ENCODE measurements at places on chromosomes 2 and 18. TPM values are rescaled to one million over a fixed set of nuclear protein-coding genes. Genes with fewer than 3 reads are reported as not detected.
A peak's percentile ranks its signal among the peaks of the same experiment; 100 is the strongest.

Gene MAP3K19
- not detected for total RNA-seq

Gene ATP6V1B1
- not detected for total RNA-seq

Gene RAB6C
- total RNA-seq, result not detected

GRCh38 chr18:55240978-55241377, 281.7 kb upstream of the CCDC68 start:
- H3K27ac ChIP-seq, result no peak overlapping the region
- no peaks in the 10 kb centered on the region for H3K36me3 ChIP-seq
- peaks cover 43% of the 10 kb centered on the region for H3K4me1 ChIP-seq

DNA sequence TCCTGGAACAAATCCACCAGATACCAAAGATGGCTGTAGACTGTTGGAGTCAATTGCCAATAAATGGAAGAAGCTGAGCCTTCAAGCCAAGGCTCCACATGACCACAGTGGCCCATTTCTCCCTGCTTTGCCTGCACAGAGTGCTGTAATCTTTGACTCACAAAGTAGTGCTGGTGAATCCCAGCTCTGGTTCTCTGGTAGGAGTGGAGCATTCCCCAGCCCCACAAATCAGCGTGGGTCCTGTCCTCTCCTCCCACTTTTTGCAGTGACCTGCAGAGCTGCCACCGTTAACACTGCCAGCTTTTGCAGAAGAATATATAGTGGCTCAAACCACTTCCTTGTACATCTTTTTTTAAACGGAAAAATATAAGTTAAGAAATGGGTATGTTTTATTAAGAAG, 93.9 kb downstream of the MGAT5 start:
- no peak for DNase-seq
- no peaks in the 10 kb centered on the region for H3K36me3 ChIP-seq
- H3K4me1 ChIP-seq, result no peaks in the 10 kb centered on the region
- no peak overlapping the region for H3K4me3 ChIP-seq
- H3K27ac ChIP-seq, result peak overlapping the region; percentile 12
- no peaks in the 10 kb centered on the region for H3K27me3 ChIP-seq

DNA sequence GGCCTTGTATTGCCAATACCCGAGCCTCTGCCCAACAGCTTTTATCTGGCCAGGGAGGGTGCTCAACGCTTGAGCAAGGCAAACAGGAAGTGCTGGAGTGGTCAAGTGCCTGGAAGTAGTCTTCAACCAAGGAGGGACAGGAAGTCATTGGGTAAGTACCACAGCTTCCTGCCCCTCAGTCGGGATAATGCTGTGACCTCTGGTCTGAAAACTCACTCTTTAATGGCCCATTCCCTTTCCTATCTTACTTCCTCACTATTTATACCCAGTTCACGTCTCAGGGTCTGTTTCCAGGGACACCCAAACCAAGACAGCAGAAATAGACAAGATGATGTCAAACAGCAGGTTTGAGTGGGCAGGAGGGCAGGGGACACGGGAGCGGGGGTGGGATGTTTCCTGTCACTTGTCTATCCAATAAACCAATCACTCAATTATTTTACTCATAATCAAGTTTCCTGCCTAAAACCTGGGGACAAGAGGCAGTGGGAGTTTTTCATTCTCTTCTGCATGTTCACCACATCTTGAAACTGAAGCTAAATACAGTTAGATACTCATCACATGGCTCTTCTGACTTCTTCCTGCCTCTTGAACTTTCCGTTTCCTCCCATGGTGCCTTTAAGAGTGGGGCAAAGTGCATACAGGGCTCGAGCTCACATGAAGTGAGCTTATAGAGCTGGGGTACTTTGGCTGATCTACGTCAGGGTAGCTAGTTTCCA, 68.9 kb upstream of the CAB39 start:
- no peaks in the 10 kb centered on the region for H3K36me3 ChIP-seq
- DNase-seq, result no peak
- no peak overlapping the region for H3K4me3 ChIP-seq

DNA sequence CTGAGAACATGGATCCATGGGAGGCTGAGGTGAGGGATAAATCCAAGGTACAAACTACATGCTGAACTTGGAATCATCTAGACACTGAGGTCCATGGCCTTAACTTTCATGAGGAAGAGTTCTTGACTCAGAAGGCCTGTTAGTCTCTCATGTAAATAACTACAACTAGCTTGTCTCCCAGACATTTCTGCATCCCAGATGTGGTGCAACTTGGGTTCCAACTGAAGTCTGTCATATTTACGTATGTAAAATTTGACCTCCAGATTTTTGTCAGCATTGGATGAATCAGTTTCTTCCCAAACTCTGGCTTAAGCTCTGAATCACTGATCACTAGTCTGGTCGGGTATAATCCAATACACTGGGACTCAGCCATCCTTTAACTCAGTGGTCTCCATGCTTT, 306.9 kb downstream of the PDE11A start:
- DNase-seq, result no peak
- no peaks in the 10 kb centered on the region for H3K4me1 ChIP-seq
- no peaks in the 10 kb centered on the region for H3K36me3 ChIP-seq
- H3K4me3 ChIP-seq, result no peak overlapping the region

DNA sequence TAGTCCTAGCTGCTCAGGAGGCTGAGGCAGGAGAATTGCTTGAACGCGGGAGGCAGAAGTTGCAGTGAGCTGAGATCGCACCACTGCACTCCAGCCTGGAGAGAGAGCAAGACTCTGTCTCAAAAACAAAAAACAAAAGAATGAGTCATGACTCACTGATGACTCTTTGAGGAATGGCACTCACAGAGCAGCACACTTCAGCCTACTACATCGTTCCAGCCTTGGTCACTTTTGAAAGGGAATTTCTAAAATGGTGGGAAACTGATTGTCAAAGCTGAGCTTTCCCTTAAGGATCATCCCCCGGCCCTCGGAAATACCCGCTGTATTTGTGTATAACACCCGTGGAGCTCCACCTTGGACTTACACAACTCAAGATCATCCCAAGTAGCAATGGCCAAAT, 217.3 kb upstream of the HS6ST1 start:
- DNase-seq, result no peak
- no peaks in the 10 kb centered on the region for H3K27me3 ChIP-seq
- H3K36me3 ChIP-seq, result no peaks in the 10 kb centered on the region
- H3K27ac ChIP-seq, result no peak overlapping the region
- no peaks in the 10 kb centered on the region for H3K4me1 ChIP-seq
- H3K4me3 ChIP-seq, result no peak overlapping the region

DNA sequence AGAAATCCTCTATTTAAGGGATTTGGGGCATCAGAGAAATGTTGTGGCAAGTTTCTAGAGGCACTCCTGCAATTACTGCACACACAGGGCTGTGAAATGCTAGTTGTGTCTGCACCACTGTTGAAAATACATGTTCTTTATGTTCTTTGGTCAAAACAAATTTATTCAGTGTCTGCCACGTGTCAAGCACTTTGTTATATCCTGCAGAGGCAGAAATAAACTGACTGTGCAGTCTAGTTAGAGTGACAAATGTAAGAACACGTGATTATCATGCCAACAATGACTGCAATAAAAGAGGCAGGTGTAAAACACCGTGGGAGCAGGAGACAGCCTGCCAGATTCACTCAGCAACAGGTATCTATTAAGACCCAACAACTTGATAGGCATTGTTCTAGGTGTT, 423.3 kb downstream of the LRP1B start:
- H3K4me3 ChIP-seq, result no peak overlapping the region
- H3K36me3 ChIP-seq, result no peaks in the 10 kb centered on the region
- H3K4me1 ChIP-seq, result no peaks in the 10 kb centered on the region
- no peak for DNase-seq
- H3K27ac ChIP-seq, result no peak overlapping the region

GRCh38 chr2:31333046-31333445, 81.5 kb downstream of the XDH start:
- no peaks in the 10 kb centered on the region for H3K27me3 ChIP-seq
- no peak overlapping the region for H3K4me3 ChIP-seq
- no peak overlapping the region for H3K27ac ChIP-seq
- no peaks in the 10 kb centered on the region for H3K4me1 ChIP-seq
- H3K36me3 ChIP-seq, result no peaks in the 10 kb centered on the region

- H3K4me3 ChIP-seq, result no peak overlapping the region
- H3K4me1 ChIP-seq, result no peaks in the 10 kb centered on the region
- no peaks in the 10 kb centered on the region for H3K27me3 ChIP-seq
- no peak for DNase-seq
- no peaks in the 10 kb centered on the region for H3K36me3 ChIP-seq
- H3K27ac ChIP-seq, result no peak overlapping the region
These were observed 19.4 kb upstream of the SELENOI start for GRCh38 chr2:26326514-26326913.

DNA sequence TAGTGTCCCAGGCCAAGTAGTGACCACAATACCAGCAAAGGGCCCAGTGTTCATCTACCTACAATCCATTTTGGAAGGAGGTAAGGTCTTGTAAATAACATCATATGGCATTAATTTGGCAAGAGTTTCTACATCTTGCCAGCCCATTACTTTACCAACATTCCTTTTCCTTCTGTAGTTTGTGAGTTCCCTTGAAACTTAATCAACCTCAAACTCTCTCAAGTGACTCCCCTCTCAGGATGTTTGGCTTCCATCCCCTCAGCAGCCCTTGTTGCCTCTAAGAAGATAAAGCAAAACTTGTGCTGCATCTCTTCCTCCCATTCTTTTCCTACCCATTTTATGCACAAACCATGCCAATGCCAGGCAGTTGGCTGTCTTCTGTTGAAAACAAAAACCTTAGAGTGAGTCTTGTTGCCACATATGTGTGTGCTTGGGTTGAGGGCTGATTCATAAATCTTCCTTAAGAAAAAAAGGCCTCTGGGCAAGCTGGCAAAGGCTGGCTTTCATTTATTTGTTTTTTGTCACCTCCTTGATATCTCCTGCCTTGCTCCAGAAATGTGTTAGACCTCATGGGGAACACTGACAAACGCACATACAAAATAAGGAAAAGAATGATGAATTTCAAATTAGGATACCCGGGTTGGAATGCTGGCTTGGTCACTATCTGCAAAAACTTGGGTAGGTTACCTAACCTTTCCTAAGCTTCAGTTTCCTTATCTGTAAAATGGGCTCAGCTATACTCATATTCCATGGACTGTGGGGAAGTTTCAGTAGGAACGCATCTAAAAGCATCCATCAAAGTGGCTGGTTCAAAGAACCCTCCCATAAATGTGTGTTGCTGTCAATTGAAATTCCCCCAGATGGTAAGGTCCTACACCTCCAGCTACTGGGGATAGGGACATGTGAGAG, 29.4 kb upstream of the ST3GAL5 start:
- H3K36me3 ChIP-seq, result no peaks in the 10 kb centered on the region
- H3K4me1 ChIP-seq, result peaks cover 13% of the 10 kb centered on the region

DNA sequence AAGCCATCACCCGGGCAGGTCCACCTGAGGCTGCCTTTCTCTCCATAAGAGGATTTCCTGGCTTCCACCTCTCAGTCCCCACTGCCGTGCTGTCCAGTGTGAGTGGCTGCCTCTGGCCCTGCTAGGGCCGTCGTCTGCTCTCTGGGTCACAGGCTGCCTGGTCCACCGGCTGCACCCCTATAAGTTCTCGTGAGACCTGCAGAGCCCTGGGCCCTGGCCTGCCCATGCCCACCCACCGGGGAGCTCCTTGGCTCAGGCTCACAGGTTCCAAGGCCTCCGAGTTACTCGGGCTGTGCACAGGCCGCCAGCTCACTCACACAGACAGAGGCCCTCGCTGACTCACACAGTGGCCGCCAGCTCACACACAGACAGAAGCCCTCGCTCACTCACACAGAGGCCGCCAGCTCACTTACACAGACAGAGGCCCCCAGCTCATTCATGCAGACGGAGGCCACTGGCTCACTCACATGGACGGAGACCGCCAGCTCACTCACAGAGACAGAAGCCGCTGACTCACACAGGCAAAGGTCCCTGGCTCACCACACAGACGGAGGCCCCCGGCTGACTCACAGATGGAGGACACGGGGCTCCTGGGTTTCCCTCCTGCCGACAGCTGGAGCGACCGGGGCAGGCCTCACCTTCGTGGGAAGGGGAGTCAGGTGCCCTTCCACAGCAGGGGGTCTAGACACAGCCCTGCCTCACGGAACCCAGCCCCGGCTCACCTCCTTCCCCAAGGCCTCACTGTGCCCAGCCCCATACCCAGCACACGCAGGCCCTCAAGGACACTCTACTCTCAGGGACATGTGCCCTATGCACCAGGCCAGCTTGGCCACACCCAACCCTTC, 334.1 kb upstream of the MYT1L start:
- H3K4me1 ChIP-seq, result peaks cover 18% of the 10 kb centered on the region
- no peak overlapping the region for H3K4me3 ChIP-seq
- H3K27me3 ChIP-seq, result no peaks in the 10 kb centered on the region

All from vagina (tissue), 2 donors.